ENCODE measurements at places on chromosomes 1 and 21.

DNA sequence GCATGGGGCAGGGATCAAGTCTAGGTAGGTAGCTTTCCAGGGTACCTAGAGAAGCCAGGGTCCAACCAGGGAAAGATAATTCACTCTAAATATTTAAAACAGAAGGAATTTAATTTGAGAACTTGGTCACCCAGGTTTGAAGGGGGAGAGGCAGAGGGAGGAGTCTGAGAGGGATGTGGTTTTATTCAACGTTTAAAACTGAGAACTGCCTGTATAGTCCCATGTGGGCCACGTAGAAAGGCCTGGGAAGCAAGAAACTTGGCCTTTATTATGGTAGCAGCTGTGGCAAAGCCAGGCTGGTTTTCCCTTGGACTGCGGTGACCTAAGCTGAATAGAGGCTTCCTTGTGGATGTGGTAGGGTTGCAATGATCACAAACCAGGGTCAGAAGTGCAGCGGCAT lies 42.0 kb upstream of the DUSP10 start:
- no peak for DNase-seq

- no peak for DNase-seq
Observed at GRCh38 chr1:53416269-53416813, 42.9 kb upstream of the DMRTB1 start.

- no peak for DNase-seq
Observed at GRCh38 chr1:175167861-175168260, 24.7 kb downstream of the KIAA0040 start.

DNA sequence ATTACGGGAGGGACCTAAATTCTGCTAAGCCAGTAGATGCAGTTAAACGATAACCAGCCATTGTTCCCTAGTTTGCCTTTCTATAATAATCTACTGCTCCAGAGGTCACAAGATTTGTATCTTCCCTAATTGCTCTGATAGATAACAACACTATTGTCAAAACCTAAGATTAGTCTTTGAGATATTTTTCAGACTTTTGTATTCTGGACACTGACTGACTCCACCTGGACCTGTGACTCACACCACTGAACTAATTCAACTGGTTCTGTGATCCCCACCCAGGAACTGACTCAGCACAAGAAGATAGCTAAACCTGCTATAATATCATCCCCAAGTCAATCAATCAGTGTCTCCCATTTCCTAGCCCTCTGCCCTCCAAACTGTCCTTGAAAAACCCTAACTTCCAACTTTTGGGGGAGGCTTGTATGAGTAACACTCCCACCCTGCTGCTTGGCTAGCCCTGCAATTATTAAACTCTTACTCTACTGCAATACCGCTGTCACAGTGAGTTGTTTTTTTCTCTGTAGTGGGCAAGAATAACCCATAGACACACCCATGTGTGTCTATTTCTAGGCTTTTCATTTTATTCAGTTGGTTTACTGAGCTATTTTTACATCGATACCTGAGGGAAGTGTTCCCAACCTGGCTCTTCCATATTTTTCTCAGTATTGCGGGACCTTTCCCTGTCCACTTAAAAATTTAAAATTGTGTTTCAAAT lies 11.2 kb downstream of the KIFAP3 start:
- DNase-seq = no peak

- no peak for DNase-seq
Observed at GRCh38 chr1:207335138-207335537, 13.7 kb downstream of the CD55 start.

- no peak for DNase-seq
Observed at GRCh38 chr1:2356911-2357845, 34.2 kb downstream of the MORN1 start.

DNA sequence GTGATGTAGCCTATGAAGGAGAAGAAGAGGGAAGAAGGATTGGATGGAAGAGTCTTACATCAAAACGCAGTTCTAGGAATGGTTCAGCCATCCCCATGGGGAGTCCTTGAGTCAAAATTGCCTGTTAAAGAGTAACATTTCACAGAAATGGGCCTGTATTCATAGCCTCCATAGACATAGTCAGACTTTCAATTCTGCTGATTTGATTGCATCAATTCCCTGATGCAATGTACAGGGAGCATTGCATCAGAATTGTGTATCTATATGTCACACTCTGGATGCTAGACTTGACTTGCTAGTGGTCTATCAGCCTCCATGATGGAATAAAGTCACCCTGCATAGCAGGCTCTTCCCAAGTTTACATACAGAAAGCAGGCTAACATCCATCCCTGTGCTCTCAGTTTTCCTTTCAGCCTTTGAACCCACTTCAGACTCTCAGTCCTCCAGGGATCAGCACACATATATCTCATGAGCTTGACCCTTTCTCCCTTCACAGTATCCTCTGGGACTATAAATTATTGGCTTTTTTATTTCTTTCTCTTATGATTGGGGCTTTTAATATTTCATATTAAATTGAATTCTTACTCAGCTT lies 1111.7 kb upstream of the B3GALT2 start:
- DNase-seq = no peak

GRCh38 chr1:240806200-240806745 lies 194.3 kb upstream of the GREM2 start:
- no peak for DNase-seq

GRCh38 chr1:228289239-228289849 lies 81.5 kb downstream of the OBSCN start:
- DNase-seq = no peak

- no peak for DNase-seq
Observed at GRCh38 chr1:230851291-230851691, 17.0 kb downstream of the C1orf198 start.

DNA sequence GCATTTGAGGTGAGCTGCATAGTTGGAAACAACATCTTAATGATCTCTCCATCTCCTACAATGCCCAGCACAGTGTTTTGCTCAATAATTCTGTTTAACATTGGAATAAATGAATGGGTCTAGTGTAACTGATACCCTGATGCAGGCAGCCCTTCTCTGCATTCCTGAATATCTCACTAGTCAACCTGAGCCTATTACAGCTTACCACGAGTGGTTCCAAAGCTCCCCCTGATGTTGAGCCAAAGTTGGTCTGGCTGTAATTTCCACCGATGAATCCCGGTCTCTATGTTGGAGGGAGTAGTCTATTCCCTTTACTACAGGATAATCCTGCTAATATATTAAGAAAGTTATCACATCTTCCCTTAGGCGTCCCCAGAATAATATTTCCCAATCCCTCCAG lies 63.8 kb downstream of the ZBTB18 start:
- no peak for DNase-seq

DNA sequence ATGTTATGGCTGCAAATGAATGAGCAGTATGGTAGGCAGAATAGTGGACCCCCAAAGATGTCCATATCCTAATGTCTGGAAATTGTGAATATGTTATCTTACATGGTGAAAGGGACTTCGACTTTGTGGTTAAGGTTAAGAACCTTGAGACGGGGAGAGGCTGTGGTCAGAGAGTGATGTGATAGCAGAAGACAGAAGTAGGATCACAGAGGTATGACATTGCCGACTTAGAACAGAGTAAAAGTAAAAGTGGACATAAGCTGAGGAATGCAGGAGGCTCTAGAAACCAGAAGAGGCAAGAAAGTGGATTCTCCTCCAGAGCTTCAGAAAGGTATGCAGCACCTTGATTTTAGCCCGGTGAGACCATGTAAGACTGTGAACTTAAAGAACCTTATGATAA lies 74.6 kb downstream of the CTH start:
- DNase-seq = no peak

GRCh38 chr1:177092001-177092400 lies 72.5 kb downstream of the ASTN1 start:
- DNase-seq = no peak

DNA sequence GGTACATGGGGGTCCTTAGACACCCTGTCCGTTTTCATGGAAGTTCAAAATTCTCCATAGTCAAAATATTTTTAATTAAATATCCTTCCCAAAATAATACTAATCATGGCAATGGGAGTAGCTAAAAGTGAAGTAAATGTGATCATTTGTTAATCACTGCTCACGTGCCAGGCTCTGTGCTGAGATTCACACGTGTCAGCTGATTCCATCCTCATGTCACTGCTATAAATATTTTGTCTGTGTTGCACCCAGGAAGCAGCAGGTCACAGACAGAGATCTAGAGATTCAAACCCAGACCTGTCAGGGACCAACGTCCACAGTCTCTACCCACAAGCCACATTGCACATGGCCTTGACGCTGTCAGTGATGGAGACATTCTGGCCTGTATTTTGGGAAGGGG lies 74.3 kb downstream of the KLHDC7A start:
- no peak for DNase-seq

DNA sequence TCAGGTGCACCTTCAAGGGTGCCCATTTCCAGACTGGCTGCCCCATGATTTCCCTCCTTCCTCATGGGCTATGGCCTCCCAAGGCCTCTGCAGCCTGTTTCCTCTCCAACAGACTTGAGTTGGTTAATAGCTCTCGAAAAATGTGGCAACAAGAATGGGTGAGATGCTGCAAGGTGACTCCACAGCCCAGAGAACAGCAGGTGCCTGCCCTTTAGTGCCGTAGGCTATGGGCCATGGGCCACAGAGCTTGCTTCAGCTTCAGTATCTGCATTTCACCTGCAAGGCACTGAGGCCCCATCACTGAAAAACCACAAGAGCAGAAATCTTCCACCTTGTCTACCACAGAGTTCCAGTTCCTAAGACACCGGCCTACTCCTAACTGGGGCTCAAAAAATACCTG lies 122.0 kb downstream of the ETS2 start:
- no peak for DNase-seq

GRCh38 chr1:24018611-24019580 lies 38.8 kb upstream of the SRSF10 start:
- no peak for DNase-seq

DNA sequence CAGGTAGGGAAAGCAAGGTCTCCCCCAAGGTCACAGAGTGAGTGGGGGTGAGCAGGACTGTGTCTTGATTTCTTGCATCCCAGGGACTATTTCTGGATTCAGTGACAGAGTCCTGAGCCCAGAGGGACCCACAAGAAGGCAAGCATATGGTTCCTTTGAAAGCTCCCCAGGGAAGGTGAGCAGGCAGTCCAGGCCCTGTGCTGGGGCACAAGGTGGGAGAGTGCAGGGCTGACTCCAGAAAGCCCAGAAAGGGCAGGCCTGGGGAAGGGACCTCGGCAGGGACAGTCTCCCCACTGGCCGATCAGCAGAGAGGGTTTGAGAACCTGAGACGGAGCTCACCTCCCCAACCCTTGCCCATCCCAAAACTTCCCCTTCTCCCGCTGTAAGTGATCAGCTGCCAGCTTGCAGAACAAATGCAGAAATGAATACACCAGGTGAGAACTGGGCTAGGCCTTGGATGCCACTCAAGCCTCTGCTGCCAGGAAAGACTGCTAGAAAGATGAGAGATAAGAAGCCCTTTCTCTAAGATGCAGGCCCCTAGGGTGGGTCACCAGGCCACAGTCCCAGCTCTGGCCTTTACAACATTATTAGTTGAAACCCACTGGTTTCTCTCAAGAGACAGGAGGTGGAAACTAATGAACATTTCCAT lies 121.0 kb downstream of the GLIS1 start:
- DNase-seq = no peak

- DNase-seq = no peak
Observed at GRCh38 chr1:157005965-157006364, 39.6 kb downstream of the ARHGEF11 start.

DNA sequence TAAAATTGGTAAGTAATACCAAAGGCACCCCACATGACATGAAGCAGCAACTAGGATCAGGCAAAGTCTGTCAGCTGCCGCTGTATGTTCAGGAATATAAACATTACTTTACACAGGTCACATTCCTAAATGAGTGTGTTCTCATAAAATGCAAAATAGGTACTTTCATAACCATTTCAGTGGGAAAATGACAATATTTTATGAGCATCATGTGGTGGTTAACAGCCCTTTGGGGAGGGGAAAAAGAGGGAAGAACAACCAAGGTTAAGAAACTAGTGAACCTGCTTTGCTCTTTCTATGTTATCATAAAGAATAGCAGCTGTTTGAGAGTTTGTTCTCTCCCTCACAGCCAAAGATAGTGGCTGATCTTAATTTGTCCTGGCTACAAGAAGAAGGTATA lies 105.4 kb upstream of the LBR start:
- DNase-seq = no peak

DNA sequence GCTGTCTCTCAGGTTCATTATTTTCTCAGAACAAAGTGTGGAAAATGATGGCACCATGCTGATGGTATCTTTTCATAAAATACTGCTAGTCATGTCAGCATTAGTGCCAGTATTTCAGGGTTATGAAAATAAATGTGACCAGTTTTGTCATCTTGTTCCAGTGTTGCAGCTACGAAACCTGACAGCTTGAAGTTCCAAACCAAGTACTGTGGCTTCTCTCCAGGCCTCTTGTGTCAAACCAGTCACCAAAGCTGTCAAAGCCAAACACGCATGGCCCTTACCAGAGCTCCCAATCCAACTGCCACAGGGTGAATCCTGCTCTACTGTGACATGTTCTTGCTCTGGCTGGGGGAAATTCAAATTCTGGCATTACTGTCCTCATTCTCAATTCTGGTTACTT lies 20.7 kb upstream of the EXO1 start:
- no peak for DNase-seq

DNA sequence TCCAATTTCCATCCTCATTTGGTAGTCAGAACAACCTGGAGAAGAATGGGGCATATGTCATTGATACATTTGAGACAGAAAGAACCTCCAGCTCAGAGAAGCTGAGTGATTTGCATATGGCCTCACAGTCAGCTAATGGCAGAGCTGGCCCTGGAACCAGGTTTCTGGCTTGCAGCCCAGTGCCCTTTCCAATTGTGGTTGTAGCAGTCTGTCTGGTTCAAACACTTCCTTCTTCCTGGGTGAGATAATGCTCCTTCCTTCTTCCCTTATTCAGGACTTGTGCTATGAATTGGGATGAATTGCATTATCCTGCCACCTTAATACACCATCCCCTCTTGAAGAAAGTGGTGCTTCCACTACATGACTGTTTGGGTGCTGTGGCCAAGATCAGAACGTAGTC lies 24.2 kb downstream of the SLC5A9 start:
- no peak for DNase-seq

DNA sequence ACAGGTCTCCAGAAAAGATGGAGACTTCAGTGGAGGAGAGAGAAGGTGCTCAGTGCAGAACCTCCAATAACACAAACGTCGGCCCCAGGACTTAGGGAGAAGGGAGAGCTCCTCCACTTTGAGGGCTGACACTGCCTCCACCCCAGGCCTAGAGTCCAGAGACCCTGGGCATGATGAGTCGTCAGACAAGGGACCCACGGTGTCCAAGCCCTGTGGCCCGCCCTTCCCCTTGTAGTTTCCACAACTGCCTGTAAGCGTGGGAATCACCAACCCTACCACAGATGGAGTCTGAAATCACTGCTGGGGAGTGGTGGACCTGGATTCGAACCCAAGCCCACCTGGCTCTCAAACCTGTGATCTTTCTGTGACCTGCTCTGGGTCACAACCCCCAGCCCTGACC lies 281.1 kb downstream of the NPHP4 start:
- no peak for DNase-seq

DNA sequence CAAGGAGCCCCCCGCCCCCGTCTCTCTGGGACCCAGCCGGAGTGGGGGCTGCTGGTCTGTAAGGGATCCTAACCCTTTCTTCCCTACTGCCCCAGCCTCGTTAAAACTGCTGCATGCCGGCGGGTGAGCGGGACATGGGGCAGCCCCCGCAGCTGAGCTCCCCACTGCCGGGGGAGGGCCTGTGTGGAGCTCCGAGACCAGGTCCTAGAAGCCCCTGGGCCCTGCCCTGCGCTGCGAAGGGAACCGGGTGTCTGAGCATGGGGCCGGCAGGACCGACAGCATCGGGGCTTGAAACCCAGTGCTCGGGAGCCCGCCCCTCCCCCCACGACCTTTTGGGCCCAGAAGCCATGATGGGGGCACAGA lies 9.2 kb upstream of the COL6A1 start:
- no peak for DNase-seq

All from activated CD4-positive, alpha-beta T cell treated with anti-CD3 and anti-CD28 coated beads, Interleukin-2, amount 50 U/mL, for 24 hours (primary cell).